ENCODE measurements at places on chromosomes 7 and 10.

DNA sequence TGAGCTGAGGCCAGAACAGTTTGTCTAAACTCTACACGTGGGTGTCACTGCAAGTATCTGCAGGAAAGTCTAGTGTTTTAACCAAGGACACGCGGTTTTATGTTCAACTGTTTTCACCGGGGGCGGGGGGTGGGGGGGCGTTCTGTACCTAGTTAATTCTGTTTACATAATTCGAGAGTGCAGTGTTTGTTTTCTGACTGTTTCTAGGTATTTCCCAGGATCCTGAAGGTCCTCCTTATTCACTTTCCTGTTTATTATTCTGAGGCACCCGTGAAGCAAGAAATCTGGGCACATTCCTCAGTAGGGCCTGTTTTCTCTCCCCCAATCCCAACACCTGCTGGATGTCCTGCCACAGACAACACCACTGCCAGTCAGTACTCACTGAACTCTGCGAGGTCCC lies 7.6 kb downstream of the LOXL4 start:
- DNase-seq, result no peak

- DNase-seq, result no peak
These were observed 4.8 kb upstream of the CDK6 start for GRCh38 chr7:92841192-92841591.

DNA sequence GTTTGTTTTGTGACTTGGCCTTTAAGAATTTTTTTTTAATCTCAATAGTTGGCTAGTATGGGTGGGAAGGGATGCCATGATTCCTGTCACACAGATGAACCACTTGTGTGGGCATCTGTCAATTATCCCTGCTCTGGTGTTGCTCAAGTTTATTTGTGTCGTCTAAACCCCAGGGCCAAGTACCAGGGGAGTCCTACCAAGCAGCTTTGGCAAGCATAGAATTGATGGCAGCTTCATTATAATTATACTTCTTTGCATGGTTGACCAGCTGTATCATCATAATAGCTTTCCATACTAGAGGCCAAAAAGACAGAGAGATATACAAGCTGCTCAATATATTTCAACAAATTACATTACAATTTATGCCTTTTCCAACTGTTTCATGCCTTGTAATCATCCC lies 30.4 kb downstream of the SUGCT start:
- no peak for DNase-seq

GRCh38 chr10:48557511-48558123 lies 47.3 kb downstream of the ARHGAP22 start:
- DNase-seq, result no peak

DNA sequence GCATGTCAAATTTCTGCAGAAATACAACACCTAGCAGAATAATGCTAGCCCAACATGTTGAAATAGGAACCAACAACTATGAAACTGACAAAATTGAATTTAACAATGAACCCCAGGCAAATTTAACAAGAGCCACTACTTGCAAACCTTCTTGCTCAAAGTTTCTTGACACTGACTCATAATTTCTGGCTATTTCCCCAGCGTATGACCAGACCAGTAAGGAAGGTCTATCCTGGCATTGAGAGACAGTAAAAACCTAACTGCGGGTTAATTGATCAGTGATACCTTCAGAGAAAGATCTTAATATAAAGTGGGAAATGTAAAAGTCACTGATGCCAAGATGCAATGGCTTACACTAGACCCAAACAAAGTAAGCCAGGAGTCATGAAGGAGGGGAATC lies 510.1 kb downstream of the ARL4A start:
- no peak for DNase-seq

DNA sequence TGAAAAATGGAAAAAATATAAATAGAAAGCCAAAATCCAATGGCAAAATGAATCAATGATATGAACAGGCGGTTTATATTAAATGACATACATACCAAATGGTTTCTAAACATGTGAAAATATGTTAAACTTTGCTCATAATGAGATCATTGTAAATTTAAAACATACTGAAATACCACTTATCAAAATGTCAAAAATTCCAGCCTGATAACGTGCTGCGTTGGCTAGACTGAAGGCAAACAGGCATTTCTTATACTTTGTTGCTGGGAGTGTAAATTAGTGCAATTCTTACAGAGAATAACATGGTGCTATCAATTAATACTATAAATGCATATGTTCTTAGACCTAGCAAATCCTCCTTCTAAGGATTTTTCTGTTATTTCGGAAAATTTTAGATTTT lies 225.8 kb upstream of the FAM3C start:
- DNase-seq, result no peak

GRCh38 chr10:60282771-60283353 lies 106.8 kb downstream of the ANK3 start:
- no peak for DNase-seq

GRCh38 chr10:61779950-61780659 lies 117.4 kb downstream of the CABCOCO1 start:
- no peak for DNase-seq

- no peak for DNase-seq
These were observed 21.4 kb upstream of the CNPY1 start for GRCh38 chr7:155567646-155568332.
